ENCODE measurements at places on chromosomes 2 and 18.

GRCh38 chr18:21118806-21119205 lies 7.2 kb upstream of the ROCK1 start:
- DNase-seq = no peak

GRCh38 chr2:190929919-190930318 lies 49.3 kb downstream of the GLS start:
- no peak for DNase-seq

DNA sequence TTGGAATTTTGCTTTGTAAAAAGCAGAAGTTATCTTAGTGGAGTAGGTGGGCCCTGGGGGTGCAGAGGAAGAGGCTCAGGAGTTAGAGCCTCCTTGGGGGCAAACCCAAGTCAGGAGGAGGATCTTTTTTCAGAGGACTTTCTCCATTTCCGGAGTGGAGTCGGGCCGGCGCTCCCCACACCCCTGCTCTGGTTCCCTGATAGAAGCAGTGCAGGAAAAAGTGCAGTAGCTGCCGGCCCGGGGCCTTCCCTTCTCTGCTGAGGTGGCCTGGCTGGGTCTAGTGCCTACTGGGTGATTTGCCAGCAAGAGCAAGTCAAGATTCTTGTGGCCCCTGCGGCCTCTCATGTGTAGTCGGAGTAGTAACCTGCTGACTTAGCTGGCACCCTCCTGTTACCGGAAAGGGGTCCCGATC lies 124.2 kb upstream of the HS6ST1 start:
- peak; percentile 82 for DNase-seq

- no peak for DNase-seq
Observed at GRCh38 chr18:58525517-58525916, 103.4 kb downstream of the ALPK2 start.

GRCh38 chr18:49757513-49758262 lies 55.6 kb downstream of the ACAA2 start:
- DNase-seq = no peak

DNA sequence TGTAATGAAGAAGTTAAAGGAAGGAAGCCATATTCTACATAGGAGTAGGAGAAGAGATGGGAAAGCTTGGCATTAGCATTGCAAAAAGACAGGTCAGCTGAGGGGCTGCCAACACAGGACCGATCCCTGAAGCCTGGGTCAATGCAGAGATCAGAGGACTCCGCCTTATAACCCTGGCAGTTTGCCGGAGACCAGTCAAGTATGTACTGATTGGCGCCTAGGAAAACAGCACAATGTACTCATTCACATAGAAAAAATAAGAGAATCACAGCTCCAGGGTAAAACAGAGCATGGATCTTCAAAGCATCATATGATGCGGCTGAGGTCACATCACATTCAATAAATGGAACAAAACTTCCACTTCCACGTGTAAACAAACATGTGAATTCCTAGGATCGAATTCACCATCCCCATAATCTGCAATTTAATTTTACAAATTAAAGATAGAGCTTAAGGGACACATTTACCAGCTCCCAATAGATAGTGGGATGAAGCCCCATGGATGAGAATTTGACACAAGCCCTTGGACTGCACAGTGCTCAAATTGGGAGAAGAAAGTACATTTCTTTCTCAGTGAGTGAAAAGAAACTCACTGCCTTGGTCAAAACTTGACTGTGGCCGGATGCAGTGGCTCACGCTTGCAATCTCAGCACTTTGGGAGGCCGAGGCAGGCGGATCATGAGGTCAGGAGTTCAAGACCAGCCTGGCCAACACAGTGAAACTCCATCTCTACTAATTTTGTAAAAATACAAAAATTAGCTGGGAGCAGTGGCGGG lies 135.0 kb upstream of the KLHL14 start:
- no peak for DNase-seq

- no peak for DNase-seq
Observed at GRCh38 chr2:43092520-43093179, 133.8 kb downstream of the ZFP36L2 start.

- DNase-seq = peak; percentile 79
Observed at GRCh38 chr2:188695953-188696352, 278.2 kb upstream of the COL3A1 start.

DNA sequence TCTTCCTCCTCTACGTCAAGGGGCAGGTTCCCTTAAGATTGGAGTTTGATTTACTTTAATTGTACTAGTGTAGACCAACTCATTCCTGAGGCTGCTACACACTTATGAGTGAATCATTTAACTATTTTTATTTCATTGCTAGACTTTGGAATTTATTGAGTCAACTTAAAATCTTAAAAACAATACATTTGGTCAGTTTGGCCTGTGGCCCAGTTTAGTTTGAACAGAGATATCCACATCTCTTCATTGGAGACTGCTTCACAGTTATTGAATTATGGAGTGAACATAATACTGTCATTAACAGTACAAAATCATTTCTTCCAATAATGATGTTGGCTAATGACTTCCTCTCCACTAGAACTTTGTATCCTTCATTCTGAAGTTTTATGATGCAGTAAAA lies 34.5 kb upstream of the STPG4 start:
- DNase-seq = no peak

GRCh38 chr2:202171241-202171825 lies 67.1 kb downstream of the SUMO1 start:
- DNase-seq = no peak

DNA sequence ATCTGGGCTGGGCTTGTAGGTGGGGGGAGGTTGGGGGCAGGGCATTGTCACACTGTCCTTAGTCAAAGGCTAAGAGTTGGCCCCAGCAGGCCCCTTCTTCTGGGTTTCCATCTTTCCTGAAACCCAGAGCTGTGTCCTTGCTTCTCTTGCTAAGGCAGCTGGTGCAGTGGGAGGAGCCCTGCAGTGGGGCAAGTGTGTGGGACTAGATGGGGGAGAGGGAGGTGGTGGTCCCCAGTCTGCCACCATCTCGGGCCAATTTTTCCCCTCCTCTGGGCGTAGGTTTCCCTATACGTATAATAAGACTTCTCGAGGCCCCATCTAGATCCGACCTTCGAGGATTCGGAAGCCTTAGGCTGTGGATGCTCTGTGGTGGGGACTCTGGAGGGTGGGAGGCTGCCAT lies 3.5 kb downstream of the KCNF1 start:
- DNase-seq = no peak

- no peak for DNase-seq
Observed at GRCh38 chr2:160381425-160381951, 112.1 kb downstream of the RBMS1 start.

- no peak for DNase-seq
Observed at GRCh38 chr18:10454681-10455557, 484 bp downstream of the APCDD1 start.

GRCh38 chr2:229071292-229071976 lies 199.7 kb downstream of the PID1 start:
- DNase-seq = peak; percentile 6

- no peak for DNase-seq
Observed at GRCh38 chr2:47201224-47201623, 46.1 kb upstream of the STPG4 start.

- no peak for DNase-seq
Observed at GRCh38 chr2:232973011-232973735, 39.9 kb downstream of the NGEF start.

- no peak for DNase-seq
Observed at GRCh38 chr18:5052491-5052890, 144.6 kb downstream of the AKAIN1 start.

DNA sequence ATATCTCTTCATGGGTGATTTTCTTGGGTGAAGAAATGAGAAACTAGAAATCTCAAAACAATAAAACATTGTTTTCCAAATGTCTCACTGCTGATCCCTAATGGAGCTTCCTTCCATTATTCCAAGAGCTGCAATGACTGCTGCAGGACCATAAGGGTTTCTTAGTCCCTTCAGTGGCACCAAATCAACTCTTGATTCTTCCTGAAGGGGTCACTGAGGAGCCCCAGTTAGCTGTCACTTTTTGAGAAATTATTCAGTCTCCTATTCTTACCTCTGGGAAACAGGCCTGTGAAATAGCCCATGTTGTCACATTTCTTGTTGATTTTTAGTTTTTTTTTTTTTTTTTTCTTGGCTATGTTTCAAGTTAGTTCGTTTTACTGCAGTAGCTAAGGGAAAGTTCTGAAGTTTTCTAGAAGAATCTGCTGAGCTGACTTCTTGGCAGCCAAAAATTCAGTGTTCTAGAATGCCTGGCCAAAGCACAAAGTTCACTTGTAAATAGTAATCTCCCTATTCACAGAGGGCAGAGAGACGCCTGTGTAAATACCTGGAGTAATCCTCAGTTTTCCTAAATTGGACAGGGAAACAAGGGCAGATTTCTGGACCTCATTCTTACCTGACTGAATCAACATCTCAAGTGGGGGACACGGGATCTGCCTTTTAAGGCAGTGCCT lies 480.0 kb downstream of the RIT2 start:
- DNase-seq = peak; percentile 70

DNA sequence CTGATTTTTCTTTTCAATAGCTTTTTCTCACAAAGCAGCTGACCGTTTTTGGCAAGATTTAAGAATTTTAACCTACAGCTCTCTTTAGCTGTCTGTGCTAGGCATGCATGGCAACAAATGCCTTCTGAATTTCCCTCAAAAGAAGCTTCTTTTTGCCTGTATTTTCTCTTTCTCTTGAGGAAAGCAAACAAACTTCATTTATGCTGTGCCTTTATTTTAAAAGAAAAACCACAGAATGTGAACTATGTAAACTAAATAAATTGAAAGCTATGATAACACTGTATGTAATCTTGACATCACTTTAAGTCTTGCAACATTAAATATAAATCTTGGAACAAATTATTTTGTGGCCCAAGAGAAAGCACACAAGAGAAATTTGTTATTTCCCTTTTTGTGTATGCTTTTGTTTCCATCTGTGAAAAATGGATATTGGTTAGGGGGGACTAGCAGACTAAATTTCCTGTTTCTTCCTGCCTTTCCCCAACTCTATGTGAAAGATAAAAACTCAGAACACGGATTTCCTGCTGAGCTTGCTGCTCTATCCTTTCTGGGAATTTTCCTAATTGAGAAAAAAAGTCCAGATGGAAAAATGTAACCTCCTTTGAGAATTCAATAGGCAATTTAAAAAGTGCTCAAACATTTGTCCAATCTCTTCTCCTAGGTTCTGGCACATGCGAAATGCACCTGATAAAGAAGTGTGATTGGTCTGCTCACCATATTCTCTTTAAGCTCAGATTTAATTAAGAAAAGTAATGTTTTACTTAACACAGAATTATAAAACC lies 20.9 kb upstream of the TFPI start:
- no peak for DNase-seq

GRCh38 chr2:40256649-40257048 lies 195.2 kb downstream of the SLC8A1 start:
- DNase-seq = peak; percentile 66

GRCh38 chr2:44713170-44713569 lies 228.3 kb upstream of the SIX3 start:
- no peak for DNase-seq

DNA sequence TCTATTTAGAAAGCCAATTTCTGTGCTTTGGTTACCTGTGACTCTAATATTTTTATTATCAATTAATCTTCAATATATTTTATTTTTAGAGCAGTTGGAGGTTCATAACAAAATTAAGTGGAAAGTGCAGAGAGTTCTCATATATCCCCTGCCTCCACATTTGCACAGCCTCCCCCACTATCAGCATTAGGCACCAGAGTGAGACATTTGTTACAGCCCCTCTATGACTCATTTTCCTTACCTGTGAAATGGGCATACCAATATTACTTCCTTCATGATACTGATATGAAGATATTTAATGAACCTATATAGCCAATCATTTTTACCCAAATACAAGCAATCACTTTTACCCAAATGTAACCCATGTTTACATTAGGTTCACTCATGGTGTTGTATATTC lies 34.0 kb upstream of the CYTIP start:
- DNase-seq = no peak

GRCh38 chr2:20771299-20771698 lies 51.6 kb downstream of the LDAH start:
- DNase-seq = no peak

DNA sequence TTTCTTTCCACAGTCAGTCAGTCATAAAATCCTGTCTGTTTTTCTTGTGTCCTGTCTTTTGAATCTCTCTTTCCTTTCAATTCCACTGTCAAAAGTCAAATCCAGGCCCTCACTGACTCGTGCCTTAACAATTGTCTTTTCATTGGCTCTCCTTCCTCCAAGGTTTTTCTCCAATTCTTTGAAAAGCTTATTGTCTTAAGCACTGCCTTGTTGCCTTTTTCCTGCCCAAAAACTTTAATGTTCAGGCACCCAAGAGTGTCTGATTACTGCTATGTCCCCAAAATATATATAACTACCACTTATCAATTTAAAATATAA lies 13.9 kb upstream of the SULT1C4 start:
- DNase-seq = no peak
